Choroid plexus epithelial cell (primary cell): ENCODE measurements at places on chromosomes 11 and 22.
A peak's percentile ranks its signal among the peaks of the same experiment; 100 is the strongest.

DNA sequence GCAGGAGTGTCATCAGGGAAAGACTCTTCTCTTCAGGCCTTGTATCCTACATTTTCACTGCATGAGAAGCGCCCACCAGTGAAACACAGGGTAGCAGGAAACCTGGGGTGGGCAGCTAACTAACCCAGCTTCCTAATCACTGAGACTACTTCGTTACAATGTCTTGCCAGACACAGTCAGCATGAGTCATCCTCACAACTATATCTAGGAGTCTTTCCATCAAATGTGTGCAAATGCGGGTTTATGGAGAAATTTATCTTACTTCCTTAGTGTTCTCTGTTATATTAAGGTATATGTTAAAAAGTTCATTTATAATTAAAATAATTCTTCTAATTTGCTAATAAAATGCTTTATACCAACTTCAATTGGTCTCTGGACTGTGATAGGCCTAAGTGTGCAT, 79.9 kb upstream of the RAB1B start:
- peak; percentile 73 for DNase-seq

DNA sequence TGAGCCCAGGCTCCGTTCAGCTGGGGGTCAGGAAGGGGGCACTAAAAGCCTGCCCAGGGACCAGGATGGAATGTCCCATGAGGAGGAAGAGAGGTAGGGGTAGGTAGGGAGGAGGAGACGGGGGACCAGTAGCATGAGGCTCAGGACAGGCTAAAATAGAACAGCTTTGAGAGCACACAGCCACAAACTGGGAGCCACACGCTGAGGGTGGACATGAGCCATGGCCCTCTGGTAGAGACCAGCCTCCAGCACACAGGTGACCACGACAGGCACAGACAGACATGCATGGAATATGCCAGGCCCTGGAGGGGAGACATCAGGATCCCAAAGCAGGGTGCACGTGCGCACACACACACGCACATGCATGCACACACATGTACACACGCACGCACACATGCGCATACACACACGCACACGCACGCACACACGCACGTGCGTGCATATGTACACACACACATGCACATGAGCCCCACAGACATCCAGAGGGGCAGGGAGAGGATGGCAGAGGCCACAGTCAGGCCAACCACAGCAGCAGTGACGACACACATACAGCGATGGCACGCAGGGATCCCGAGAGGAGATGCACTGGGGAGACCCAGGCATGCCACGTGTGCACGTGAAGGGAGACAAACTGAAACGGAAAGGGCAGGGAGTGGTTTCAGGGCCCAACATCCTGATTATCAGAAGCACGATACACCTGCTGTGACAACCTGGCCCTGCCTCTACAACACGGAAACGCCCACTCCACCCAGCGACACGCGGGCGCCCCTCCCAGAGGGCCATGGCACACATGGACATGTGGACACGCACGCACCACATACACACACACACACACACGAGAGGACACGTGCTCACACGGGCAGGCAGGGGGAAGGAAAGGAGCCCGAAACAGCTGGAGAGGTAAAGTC, 25.7 kb downstream of the LRRC10B start:
- DNase-seq = no peak

GRCh38 chr11:94740083-94741021, 27.8 kb upstream of the AMOTL1 start:
- DNase-seq = peak; percentile 17

DNA sequence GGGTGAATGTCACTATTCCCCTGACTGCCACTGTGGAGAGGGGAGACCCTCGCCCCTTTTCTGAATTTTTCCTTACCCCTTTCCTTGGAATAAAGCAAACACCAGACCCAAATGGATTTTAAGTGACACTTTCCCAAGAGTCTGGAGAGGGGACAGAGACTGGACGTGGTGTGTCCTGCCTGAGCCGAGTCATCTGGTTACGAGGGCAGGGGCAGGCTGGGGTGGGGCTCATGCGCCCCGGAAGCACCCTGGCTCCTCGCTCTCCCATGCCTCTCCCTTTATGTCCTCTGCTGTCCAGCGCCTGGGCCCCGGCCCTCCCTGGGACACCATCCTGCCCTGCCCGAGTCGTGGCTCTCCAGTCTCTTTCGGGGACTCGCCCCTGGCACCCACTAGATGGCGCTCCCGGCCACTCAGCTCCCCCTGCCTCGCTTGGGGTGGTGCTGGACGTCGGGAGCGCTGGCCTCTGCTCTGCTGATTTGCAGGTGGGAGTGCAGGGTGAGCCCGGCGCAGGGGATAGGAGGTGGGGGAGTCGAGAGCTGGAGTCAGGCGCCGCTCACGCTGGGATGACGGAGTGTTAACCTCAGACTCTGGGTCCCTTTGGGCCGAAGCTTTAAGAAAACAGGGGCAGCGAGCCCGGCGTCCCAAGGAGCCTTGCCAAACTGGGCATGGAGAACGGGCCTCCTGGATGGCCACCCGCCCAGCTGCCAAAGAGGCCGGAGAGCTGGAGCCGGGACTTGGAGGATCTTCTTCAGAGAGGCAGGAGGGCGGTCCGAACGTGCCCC, 89.8 kb downstream of the RPS6KA4 start:
- DNase-seq = peak; percentile 65

- no peak for DNase-seq
Measured at GRCh38 chr11:10632483-10632882, 61.1 kb downstream of the IRAG1 start.

DNA sequence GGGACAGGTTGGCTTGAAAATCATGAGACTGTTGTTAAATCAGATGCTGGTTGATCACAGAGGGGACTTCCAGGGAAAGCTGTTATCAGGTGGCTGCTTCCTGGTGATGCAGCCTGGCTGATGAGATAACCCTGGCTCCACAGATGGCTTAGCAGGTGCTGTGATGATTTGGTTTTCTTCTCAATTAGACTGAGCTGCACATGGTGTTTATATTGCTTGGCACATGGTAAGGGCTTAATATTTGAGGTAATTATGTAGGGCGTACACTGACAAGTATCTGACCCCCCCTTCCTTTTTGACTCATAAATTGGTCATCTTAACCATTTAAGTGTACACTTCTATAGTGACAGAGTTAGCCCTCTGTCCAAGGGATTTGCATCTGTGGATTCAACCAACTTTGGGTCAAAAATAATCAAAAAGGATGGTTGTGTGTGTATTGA, 7.0 kb downstream of the RPS3 start:
- DNase-seq = no peak

DNA sequence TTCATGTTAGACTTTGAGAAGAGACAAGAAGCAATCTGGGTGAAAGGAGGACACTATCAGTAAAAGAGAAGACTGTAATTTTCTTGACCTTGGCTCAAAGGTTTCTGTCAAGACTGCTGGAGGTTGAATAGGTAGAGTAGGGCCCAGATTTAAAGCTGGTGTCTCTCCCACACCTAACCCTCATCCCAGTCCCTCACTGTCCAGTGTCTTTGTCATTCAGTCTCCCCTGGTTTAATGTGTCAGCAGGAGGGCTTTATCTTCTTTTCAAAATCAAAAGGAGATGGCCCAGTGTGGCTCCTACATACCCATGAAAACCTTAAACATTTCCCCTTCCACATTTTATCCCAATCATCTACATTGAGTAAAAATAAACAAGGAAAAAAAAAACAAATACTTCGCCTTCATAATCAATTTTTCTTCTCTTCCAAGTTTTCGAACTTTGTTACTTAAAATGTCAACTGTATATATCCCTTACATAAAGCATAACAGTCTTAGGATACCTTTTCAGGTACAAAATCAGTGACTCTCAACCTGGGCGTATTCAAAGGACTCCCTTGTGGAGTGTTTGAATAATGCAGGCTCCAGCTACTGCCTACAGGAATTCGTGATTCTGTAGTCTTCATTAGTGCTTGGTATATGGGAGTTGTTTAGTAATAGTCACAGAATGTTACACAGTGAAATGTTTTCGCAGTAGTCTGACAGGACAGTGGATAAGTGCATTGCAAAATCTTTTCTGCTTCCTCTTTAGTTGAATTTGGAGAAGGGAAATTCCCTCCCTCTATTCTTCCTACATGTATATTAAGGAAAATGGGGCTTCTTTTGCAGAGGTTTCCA, 87.2 kb downstream of the FAT3 start:
- peak; percentile 47 for DNase-seq

GRCh38 chr11:10716543-10717259, 23.1 kb upstream of the IRAG1 start:
- DNase-seq = no peak

- DNase-seq = no peak
Measured at GRCh38 chr22:49152939-49153770, 674.5 kb downstream of the BRD1 start.

DNA sequence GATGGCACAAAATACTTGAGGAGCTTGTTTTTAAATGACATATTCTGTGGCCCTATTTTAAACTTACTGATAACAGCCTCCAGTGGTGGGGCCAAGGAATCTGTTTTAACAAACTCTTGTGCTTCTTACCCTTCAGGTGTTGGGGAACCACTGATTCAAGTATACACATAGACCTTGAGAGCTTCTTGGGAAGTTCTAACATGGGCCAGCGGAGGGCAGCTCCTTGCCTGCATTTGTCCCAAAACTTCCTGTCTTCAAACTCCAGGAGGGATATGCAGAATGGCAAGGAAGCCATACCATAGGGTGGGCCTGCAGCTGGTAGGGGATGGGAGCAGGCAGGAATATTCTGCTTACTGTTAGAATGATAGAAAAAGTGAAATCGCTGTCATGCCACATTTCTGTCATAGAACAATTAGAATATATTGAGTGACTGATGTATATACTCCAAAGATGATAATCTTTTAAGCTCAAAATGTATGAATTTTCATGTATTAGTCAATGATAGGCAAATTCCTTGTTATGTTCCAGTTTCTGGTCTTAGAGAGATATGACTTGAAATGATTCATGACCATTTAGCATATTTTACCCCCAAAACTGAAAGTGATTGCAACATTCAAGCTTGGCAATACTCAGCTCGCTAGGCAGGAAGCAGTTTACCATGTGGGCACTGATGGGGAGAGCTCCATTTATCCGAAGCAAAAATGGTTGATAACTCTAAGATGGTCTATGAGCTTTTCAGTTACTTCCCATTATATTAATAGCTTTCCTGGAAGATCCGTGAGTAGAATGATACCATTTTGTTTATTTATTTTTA, 9.2 kb downstream of the EXT2 start:
- DNase-seq = peak; percentile 28

DNA sequence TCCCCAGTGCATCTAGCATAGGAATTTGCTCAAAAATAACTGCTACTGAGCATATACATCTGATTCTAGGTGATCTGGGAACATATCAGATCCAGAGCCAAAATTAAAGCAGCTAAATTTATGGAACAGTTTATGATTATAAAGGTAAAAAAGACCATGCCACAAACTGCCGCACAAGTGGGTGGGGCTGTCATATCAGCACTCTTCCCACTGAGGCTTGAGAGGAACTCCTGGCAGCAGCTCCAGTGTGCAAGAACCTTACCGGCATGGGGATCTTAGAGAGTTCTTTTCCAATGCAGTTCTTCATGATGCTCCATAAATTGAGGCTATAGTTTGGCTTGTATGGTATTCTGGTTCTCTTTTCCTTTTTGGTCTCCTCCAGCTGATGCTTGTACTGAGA, 15.3 kb downstream of the OSBP start:
- no peak for DNase-seq

DNA sequence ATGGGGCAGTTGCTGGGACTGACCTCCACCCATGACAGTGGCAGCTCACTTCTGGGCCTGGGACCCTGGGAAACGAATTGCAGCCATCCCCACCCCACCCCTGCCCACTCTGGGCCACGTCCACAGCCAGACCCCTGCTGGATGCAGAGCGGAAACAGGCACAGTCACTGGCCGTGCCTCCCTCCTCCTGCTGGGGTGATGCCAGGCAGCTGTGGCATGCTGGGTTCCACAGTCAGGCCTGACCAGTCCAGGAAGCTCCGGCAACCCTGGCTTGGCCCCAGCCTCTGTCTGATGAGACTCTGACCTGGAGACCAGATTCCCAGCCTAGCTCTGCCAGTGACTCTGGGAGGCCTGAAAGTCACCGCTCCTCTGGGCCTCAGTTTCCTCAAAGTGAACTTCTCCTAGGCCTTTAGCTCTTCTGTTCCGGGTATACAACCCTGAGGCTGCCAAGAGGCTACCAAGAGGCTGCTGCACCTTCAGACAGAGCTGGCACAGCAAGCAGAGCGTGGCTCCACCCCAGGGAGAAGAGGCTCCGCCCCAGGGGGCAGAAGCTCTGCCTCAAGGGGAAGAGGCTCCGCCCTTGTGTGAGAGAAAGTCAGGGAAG, 8.9 kb downstream of the SULT4A1 start:
- no peak for DNase-seq

GRCh38 chr11:27718863-27719545, 18.7 kb upstream of the BDNF start:
- peak; percentile 57 for DNase-seq

DNA sequence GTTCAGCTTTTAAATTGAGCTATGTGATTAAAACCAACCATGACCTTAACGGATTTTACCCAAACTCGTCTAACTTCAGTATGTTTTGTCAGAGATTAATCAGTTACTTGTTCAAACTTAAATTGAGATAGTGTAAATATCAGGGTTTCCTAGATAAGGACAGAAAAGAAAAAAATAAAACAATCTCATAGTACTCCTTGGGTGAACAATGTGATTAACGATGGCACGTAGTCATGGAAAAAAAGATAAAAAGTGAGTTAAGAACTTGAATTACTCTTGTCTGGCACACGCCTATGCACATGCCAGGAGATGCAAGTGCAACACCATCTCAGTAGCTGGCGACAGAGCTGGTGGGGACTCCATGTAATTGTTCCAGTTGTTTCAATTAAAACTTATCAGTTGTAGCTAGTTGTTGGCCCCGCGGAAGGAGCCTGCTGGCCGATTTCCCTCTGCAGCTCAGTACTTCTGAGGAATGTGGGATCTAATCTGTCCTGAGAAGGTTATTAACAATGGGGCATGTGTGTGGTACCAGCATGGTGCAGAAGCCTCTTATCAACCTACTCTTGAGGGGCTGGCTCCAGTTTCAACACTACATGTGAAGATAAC, 3.0 kb downstream of the RASSF10 start:
- no peak for DNase-seq

DNA sequence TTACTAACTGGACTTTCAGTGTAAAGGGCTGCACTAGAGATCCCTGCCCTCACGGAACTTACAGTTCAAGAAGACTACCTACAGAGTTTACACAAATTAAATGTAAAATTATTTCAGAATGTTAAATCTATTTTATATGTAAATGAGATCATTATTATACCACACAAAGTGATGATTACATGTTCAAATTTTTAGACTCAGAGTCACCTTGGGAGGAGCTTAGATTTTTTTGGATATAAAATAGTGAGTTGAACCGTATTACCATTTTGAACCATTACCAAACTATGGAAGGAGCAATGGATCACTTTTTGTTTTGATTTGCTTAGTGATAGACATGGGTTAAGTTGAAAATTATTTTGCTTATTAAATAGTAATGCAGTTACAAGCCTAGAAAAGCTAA, 1.6 kb downstream of the IPO7 start:
- DNase-seq = no peak

- no peak for DNase-seq
Measured at GRCh38 chr22:44355716-44356070, 42.9 kb upstream of the SHISAL1 start.

GRCh38 chr11:61594907-61595257, 14.0 kb upstream of the SYT7 start:
- DNase-seq = no peak
